ENCODE measurements at places on chromosomes 1 and 21. TPM values are rescaled to one million over a fixed set of nuclear protein-coding genes. Genes with fewer than 3 reads are reported as not detected.
A peak's percentile ranks its signal among the peaks of the same experiment; 100 is the strongest.

The MRAP gene
- total RNA-seq: not detected

The FCGR3A gene
- total RNA-seq: not detected

DNA sequence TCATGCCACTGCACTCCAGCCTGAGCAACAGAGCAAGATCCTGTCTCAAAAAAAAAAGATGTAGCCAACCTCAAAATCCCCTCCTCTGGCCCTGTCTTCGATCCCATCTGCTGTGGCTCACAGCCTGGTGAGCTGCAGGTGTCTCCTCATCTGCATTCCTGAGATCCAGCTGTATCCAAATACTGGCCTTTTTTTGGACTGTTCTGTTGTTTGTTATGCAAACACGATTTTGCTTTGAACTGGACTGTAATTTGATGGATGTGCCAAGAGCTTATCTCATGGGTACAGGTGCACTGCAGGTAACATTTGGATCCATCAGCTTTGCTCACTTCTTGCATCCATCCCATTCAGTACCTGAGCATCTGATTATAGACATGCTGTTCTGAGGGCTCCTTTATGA is 14.1 kb upstream of the FAM43B start:
- no peak for DNase-seq
- peaks cover 15% of the 10 kb centered on the region for H3K4me1 ChIP-seq
- no peak overlapping the region for H3K4me3 ChIP-seq
- H3K27me3 ChIP-seq: peaks cover 80% of the 10 kb centered on the region

- no peaks in the 10 kb centered on the region for H3K4me1 ChIP-seq
- DNase-seq: no peak
- H3K27ac ChIP-seq: no peak overlapping the region
- no peak overlapping the region for H3K4me3 ChIP-seq
- peaks cover 5% of the 10 kb centered on the region for H3K27me3 ChIP-seq
These were observed 276.2 kb downstream of the KCNH1 start for GRCh38 chr1:210857705-210858104.

GRCh38 chr1:204572923-204573922 is 57.0 kb downstream of the MDM4 start:
- H3K4me3 ChIP-seq: no peak overlapping the region
- peaks cover 2% of the 10 kb centered on the region for H3K36me3 ChIP-seq
- peaks cover 3% of the 10 kb centered on the region for H3K27me3 ChIP-seq
- peaks cover 51% of the 10 kb centered on the region for H3K4me1 ChIP-seq
- no peak overlapping the region for H3K27ac ChIP-seq
- no peak for DNase-seq

DNA sequence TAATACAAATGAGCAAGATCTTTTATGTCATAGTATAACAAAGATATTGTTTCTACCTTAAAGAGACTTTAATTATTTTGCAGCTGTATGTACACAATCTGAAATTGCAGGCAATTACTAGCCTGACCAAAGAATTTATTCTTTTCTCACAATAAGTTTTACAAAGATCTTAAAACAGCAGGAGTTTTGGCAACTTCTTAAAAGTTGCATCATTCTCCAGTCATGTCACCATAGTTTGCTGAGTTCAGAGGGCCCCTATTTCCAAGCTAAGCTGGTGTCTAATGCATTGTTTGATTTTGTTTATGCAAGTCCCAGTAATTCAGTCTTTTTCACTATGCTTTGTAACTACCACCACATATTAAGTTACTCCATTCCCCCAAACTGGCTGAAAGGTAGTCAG is 114.8 kb downstream of the DNAH14 start:
- H3K36me3 ChIP-seq: peaks cover 2% of the 10 kb centered on the region
- no peaks in the 10 kb centered on the region for H3K27me3 ChIP-seq
- no peaks in the 10 kb centered on the region for H3K4me1 ChIP-seq

GRCh38 chr1:9331016-9331415 is 38.3 kb downstream of the SPSB1 start:
- no peak overlapping the region for H3K4me3 ChIP-seq
- peaks cover 16% of the 10 kb centered on the region for H3K4me1 ChIP-seq
- DNase-seq: no peak
- H3K27me3 ChIP-seq: no peaks in the 10 kb centered on the region

DNA sequence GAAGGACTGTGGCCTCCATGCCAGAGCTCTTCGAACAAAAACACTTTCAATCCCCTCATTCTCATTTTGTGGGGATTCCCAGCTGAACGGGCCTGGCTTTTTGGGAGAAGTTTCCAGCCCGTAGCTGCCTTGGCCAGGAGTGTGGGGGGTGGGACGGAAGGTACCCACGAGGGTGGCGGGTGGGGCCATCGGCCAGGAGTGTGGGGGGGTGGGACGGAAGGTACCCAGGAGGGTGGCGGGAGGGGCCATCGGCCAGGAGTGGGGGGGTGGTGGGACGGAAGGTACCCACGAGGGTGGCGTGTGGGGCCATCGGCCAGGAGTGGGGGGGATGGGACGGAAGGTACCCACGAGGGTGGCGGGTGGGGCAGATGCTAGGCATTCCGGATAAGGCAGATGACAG is 71.7 kb upstream of the ZBTB18 start:
- no peaks in the 10 kb centered on the region for H3K27me3 ChIP-seq
- no peaks in the 10 kb centered on the region for H3K4me1 ChIP-seq
- no peak overlapping the region for H3K27ac ChIP-seq
- peak; percentile 29 for DNase-seq
- no peaks in the 10 kb centered on the region for H3K36me3 ChIP-seq
